ENCODE measurements at places on chromosomes 6 and 20.
A peak's percentile ranks its signal among the peaks of the same experiment; 100 is the strongest.

DNA sequence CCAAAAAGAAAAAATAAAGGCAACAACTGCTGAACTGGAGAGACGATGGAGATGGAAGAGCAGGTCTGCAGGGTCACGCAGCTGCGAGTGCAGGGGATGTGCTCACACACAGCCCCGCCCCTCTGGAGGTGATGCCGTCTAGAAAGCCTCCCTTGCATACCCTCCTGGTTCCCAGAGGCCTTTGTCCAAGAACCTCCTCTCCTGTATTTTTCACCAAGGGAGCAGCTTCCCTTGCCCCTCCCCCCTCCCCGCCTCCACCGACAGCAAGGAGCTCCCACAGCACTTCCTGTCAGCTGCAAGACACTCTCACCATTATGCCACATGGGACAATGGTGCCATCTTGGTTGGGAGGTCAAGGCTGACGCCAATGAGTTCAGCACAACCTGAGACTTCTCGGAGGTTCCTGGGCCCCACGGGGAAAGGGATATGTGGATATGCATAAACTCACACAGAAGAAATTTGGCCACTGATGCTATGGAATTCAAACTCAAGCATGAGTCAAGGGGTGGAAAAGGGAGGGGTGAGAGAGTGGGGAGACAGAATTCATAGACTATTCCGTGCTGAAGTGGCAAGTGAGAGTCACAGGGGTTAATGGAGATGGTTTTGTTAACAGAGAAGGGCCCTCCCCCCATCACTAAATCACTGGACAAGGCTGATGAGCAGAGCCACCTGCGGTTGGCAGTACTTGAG, 132.9 kb downstream of the SCML4 start:
- DNase-seq: no peak

GRCh38 chr20:23937303-23938117, 51.1 kb downstream of the GGTLC1 start:
- DNase-seq: peak; percentile 42

DNA sequence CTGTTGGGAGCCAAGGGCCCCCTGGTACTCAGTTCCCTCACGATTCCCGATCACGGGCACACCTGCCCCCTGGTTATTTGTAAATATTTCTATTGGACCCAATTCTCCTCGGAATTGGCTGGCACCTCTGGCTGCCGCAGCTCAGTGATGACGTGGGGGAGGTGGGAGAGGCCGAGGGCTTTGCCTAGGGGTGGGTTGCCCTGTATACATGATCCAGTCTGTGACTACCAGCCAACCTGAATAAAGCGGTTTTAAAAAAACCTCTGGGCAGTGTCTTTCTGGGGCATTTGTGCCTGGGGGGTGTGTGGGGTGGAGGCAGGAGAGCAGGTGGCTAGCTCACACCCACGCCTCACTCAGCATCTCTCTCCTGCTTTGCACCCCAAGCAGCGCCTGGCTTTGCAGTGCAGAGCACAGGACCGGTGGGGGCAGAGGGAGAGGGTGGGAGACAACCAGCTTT, 42.2 kb downstream of the VSTM2L start:
- DNase-seq: no peak

GRCh38 chr6:119259027-119259426, 90.5 kb downstream of the MAN1A1 start:
- DNase-seq: no peak

DNA sequence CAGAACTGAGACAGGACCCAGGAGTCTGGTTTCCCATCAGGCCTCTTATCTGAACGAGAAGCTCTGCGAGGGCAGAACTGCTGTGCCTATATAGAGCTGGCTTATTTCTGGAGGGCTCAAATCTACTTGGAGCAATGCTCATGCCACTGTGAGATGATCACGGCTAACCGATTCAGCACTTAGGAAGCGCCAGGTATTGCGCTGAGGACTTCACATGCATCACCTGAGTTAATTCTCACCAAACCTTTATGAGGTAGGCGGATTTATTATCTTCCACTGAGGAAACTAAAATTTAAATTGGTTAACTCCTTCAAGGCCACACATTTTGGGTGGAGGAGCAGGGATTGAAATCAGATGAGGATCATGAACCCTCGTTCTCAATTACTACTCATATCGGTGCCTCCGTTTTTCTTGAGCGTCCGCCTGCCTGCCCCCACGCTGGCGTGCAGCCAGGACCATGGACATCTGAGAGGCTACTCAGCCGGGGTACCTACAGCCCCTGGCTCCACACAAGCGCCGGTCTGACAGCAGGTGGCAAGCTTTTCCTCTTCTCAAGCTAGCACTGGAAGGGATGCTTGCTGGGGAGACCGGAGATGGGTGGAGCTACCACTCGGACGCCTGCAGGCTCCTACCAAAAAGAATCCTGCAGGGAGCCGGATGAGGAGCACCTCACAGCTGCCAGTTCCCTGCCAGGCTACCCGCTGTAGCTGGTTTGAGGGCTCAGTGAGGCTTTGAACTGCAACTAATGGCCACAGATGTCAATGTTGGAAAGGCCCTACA, 1.0 kb upstream of the PCIF1 start:
- DNase-seq: peak; percentile 86

- no peak for DNase-seq
Measured at GRCh38 chr6:94245395-94245794, 826.0 kb upstream of the EPHA7 start.

DNA sequence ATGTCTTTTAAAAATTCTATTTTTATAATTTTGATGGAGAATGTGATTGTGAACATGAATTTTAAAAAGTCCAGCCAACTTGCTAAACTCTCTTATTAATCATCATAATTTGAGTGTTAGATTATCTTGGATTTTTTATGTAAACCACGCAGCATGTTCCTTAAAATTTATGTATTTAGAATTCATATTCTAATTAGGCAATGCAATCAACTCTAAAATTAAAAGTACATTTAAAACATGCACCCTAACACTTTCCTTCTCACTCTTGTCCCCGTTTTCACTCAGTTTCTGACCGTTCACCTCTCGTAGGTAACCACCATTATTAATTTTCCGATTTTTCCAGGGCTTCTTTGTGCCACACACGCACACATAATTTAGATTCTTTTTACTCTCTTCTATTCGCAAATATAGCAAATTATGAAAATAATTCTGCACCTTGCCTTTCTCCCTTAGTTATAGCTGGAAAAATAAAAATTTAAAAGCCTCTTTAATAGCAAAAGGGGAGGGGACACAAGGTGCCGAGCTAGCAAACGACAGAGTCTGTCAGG, 329 bp upstream of the ZKSCAN3 start:
- DNase-seq: no peak

DNA sequence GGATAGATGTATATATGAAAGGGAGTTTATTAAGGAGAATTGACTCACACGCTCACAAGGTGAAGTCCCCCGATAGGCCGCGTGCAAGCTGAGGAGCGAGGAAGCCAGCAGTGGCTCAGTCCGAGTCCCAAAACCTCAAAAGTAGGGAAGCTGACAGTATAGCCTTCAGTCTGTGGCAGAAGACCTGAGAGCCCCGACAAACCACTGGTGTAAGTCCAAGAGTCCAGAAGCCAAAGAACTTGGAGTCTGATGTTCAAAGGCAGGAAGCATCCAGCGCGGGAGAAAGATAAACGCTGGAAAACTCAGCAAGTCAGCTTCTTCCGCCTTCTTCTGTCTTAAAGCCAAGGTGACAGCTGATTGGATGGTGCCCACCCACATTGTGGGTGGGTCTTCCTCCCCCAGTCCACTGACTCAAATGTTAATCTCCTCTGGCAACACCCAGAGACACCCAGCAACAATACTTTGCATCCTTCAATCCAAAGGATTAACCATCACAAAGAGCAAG, 102.6 kb upstream of the GJE1 start:
- DNase-seq: no peak

DNA sequence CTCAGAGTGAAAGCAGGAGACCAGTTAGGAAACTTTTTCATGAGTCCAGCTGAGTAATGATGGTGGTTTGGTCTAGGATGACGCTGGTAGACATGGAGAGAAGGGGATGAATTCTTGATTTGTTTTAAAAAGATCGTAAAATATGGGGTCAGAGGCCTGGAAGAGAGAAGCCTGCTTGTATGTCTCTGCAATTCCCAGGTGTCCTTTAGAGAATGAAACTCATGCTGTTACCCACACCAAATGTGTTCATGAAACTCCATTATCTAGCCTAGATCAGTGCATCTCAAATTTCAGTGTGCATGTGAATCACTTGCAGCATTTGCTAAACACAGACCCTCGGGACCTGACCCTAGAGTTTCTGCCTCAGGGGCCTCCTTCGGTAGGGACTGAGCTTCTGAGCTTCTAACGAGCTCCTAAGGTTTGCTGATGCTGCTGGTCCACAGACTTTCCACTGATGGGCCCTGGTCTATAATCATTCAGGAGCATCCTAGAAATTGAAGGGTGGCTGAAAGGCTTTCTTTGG, 302.0 kb upstream of the PLCB4 start:
- DNase-seq: peak; percentile 21

- DNase-seq: no peak
Measured at GRCh38 chr20:54144847-54145414, 28.9 kb downstream of the CYP24A1 start.

GRCh38 chr20:49172413-49172812, 15.7 kb downstream of the STAU1 start:
- no peak for DNase-seq

DNA sequence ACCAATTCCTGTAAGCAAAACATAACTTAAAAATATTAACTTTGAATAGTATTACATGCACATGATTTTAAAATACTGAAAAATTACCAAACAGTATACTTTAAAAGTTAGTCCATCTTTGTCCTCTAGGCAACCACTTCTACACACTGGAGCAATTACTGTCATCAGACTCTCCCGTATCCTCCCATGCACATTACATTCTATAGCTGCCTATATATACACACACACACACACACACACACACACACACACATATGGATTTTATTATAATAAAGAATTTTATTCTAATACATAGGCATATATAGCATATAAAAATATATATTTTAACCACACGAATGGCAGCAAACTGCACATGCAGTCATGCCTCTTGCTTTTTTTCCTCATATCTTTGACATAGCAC, 8.2 kb downstream of the REV3L start:
- DNase-seq: no peak

DNA sequence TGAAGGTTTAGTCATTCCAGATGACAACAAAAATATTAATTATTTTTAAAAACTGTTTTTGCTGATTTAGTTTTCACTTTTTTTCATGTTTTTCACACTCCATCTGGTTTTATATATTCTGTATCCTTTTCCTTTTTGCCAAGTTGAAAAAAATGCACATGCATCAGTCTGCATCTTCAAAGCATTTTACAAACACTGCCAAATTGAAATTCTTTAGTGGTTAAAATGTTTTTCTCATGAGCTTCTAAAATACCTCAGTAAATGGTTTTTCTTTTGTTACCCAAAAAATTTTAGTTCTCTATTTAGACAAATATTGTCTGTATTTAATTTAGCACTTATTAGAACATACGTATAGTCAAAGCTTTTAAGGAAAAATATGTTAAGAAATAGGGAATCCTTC, 386.9 kb upstream of the HSF2 start:
- no peak for DNase-seq

- no peak for DNase-seq
Measured at GRCh38 chr20:47211036-47211435, 145.5 kb downstream of the ZMYND8 start.

DNA sequence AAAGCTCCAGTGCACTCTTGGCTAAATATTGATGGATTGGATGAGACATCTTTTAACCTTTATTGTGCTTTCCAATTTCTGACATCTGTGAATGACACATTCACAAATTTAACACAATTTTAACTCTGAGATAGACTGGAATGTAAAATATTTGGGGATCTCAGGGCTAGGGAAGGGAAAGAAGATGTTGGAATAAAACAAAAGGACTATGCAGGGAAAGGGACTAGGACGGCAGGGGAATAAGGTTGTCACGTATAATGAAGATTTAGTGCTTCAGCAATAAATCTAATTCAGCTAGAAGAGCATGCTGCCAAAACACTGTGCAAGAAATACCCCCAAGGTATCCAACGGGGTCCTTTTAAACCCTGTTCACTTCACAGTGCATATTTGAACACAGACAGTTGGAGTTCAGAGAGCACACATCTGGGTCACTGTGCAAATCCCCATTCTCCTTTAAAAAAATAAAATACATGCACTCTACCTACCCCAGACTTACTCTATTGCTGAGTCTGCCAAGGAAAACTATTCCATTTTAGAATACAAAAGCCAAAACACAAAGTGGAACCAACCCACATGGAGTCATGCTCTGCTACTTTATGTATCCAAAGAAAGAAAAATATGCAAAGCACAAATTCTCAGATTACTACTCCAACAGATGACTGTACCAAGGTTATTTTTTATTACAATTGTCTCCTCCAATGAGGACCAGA, 151.0 kb upstream of the RSPO3 start:
- DNase-seq: no peak

DNA sequence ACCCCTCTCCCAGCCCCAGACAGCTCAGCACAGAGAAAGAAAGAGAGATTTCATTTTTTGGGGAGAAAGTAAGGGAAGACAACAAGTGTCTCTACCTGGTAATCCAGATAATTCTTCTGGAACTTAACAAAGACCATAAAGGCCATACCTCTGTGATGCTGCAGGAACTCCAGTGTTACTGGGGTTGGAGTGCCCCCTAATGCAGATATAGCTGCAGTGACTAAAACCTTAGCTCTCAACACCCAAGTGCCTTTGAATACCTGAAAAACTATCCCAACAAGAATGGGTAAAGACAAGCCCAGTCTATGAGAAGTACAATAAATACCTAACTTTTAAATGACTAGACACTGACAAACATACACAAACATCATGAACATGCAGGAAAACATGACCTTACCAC, 365.3 kb upstream of the PTCHD4 start:
- no peak for DNase-seq

GRCh38 chr6:128242765-128243403, 277.5 kb downstream of the PTPRK start:
- DNase-seq: no peak

GRCh38 chr20:41411391-41411847, 44.8 kb upstream of the EMILIN3 start:
- no peak for DNase-seq

DNA sequence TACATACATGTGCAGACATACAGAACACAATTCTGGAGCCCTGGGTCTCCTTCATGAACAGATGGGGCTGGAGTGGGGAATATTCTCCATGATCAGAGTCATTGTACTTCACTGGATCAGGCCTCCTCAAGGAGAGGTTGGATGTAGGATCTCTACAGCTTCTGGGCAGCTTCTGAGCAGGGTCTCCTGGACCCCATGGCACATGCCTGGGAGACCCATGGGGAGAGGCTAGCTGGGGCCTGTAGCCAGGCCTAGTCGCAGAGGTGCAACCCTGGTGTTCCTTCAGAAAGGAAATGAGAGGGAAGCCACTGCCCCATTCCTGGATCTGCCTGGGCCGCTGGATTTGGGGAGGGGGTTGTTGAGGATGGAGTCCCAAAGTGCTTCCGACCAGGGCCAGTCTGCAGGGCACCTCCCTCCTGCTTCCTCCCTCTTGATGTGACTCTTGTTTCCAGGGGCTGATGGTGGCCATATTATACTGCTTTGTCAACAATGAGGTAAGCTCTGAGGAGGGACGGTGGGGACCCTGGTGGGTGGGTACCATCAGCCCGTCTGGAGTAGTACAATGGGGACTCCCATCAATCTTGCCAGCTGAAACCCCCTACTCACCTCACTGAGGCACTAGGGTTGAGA, 31.8 kb downstream of the GLP1R start:
- DNase-seq: no peak

GRCh38 chr6:164183556-164184123, 769.1 kb downstream of the QKI start:
- no peak for DNase-seq

- DNase-seq: no peak
Measured at GRCh38 chr6:163720460-163721235, 306.1 kb downstream of the QKI start.

- DNase-seq: no peak
Measured at GRCh38 chr6:156773476-156773875, 3.7 kb upstream of the ARID1B start.

GRCh38 chr6:50831186-50831585, 12.5 kb downstream of the TFAP2B start:
- DNase-seq: peak; percentile 52
